ENCODE measurements at places on chromosomes 2 and 18.

GRCh38 chr2:114960389-114960788 is 517.9 kb downstream of the DPP10 start:
- DNase-seq: no peak

DNA sequence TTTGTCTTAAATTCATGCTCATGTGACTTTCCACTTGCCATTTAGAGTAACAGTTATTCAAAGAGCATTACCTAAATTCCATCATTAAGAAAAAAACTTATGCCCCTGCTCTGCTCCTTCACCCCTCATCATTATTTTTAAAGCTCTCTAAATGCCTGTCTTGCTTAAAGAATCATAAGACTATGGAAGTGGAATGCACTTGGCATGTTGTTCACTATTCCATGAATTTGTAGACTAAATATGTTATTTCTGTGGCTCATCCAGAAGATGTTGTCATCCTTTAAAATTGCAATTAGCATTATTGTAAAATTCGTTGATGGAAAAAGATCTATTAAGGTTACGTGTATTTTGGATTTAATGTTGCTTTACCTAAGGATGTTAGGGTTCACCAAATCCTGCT is 61.8 kb downstream of the FMNL2 start:
- no peak for DNase-seq

DNA sequence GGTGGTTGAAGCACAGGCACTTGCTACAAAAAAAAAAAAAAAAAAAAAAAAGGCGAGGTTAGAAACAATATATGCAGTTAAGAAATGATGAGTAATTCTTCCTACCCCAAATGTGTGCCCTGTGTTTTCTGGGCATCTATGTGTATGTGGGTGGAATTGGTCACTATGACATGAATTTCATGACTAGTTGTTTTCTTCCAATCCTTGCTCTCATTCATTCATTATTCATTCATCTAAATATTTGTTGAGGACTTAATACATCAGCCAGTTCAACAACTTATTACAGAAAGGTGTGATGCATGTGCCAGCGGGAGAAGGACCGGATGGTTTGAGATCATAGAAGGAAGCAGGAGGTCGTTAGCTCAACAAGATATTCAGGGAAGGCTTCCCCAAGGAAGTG is 8.3 kb upstream of the EGR4 start:
- DNase-seq: no peak

DNA sequence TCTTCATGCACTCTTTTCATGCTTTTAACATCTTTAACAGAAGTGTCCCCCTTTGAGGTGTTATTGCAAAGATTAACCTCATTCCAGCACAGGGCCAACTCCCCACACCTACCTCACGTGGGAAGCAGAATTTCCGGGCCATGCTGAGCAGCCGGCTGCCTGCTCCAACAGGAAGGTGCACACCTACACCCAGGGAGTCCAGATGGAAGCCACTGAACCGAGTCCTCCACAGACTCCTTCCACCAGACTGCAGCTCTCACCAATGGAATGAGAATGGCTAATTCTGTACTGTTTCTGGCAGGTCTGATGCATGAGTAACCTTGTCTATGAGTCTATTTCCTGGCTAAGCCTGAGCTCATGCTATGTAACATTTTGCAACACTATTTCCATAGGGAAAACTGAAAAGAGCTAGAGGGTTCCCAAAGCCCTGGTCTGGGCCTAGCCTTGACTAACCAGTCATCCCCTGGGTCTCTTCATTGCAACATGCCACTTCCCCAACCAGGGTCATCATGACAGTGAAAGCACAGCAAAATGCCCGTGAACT is 11.0 kb downstream of the ERFE start:
- DNase-seq: no peak

DNA sequence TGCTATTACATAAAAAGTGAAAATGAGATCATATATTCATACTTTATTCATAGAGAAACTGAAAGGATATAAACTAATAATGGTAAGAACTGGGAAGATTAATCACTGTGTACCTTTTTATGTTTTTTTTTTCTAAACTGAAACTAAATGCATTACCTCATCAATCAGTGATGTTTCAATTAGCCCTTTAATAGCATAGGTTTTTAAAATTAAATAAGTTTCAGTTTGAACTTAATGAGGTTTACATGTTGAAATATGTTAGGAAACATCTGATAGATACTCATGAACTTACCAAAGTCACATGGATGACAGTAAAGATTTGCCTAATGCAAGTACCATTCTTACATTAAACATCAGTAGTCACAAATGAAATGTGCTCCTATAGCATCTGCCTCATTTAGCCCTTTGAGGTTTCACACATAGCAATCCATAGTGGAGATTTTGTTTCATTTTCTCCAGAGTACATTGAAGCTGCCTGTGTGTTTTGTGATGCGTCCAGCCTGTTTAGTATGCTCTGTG is 8.9 kb downstream of the MAPRE2 start:
- DNase-seq: no peak

Data from NCI-H1417 treated with DMSO at 0.1 percent for 48 hours (cell line).